ENCODE measurements at places on chromosomes 12 and 14.

- DNase-seq: no peak
Observed at GRCh38 chr12:68400226-68400829, 68.2 kb upstream of the MDM1 start.

DNA sequence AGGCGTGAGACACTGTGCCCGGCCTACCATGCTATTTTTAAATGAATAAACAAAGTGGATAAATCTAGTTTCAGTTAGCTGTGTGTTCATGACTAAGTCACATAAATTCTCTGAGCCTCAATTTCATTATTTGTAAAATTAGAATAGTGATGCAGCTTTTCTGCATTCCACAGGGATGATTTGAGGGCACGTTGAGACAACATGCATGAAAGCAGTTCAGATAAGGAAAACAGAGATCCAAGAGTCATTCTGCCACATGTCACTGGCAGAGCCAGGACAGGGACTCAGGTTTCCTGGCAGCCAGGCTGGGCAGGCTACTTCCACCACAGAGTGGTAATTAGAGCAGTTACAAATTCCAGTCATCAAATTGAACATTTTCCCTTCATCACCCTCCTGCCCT is 2.9 kb upstream of the PPP4R4 start:
- DNase-seq: no peak

GRCh38 chr12:88562846-88563582 is 17.3 kb downstream of the KITLG start:
- DNase-seq: no peak

DNA sequence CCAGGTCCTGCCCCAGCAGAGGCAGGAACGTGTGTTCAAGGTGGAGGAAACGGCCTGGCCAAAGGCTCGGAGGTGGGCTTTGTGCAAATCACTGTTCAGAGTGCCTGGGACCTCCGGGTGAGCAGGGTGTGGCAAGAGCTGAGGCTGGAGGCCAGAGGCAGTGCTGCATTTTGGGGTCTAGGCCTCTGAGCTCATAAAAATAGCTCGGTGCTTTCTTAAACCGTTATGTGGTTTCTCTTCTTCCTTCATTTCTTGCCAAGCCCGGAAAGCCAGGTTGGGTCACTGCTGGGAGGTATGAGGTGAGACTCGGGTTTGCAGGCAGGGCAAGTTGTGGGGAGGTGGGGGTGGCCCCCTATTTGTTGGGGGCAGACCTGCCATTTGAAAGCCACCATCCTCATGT is 178.8 kb upstream of the MYL2 start:
- no peak for DNase-seq

DNA sequence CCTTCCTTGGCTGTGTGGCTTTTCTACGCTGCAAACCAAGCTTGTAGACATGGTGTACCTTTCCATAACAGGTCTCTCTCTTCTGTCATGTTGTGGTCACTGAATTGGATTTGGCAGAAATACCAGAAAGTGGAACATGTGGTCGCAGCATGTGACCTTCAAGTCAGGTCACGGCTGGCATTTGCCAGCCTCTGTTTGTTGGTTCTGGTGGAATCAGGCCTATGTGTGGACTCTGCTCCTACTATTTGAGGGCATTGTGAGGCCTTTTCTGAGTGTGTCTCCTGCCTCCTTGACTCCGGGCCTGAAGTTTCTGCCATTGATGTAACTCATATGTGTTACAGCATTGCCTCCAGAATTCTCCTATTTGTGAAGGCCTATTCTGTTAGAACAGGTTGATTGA is 116.7 kb downstream of the CACNA1C start:
- no peak for DNase-seq

DNA sequence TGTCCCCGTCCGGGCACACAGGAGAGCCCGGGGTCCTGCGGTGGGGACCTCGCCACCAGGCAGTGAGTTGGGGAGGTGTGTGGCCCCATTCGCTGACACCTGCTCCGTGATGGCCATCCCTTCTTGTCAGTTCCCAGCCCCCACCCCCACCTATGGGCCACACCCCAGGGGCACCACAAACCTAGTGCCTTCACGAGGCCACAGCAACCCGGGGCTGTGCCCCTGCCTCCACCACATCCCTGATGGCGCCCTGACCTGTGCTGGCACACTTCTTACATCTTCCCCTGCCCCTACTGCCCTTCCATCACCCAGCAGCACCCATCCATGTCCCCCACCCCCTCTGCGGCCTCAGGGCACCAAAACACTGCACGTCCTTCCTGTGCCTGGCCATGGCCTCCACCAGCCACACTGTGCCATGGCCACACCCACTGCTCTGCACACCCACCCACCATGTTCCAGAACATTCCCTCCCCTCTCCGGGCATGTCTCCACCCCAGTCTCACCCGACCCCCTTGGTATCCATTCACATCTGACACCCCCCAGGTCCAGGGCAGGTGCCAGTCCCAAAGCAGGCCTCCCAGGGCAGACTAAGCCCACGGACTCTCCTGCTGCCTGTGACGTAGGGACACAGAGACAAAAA is 24.4 kb downstream of the JAG2 start:
- DNase-seq: no peak

DNA sequence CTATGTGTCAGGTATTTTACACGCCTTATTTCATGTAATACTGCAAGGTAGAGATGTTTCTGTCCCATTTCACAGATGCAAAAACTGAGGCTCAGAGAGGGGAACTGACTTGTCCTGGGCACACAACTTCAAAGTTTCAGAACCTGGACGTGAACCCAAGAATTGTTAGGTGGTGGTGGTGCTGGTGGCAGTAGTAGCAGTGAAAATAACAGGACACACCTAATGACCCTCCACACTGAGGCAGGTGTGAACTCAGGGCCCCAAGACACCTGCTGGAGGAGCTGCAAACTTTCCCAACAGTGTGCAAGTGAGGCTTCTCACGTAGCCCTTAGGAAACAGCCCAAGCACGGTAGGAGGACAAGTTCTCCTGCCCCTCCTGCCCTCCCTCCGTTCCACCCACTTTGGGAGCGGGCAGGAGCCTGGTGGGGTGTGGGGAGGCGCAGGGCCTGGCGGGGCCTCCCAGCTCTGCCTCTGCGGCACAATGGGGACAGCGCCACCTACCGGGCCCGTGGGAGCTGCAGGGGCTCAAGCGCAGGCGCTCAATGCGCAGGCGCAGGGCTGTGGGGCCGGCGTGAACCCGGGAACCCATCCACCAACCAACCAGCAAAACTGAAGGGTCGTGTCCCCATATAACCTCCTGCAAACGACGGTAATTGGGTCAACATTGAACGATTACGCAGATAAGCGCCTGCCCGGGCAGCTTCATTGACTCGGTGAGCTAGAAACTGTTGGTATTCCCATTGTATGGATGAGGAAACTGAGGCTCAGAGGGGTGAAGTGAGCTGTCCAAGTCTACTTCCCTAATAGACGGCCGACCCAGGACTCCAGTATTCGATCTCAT is 12.0 kb upstream of the TRPV4 start:
- DNase-seq: peak; percentile 92

- DNase-seq: no peak
Observed at GRCh38 chr12:7157391-7157790, 27.2 kb downstream of the CLSTN3 start.

- DNase-seq: no peak
Observed at GRCh38 chr14:99947695-99948094, 117.5 kb upstream of the EVL start.

- DNase-seq: no peak
Observed at GRCh38 chr14:93986955-93987354, 10.1 kb upstream of the CCDC197 start.

DNA sequence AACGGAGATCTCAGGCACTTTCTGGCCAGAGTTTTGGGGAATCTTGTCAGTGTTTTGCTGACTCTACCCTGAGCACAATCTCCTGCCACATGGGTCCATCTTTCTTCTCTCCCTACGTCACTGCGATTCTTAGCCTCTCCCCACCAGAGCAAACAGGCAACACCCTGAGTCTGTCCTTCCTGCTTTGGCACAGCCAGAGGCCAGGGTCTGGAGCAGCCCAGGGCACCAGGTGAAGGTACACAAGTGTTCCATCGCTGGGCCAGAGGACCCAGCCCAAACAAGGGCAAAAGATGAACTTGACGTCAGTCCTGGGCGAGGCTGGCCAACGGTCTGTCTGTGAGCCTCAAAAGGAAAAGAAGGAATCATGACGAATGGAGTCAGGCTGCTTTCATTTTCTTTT is 12.7 kb upstream of the CCDC177 start:
- DNase-seq: no peak

- no peak for DNase-seq
Observed at GRCh38 chr14:96400495-96400894, 8.6 kb downstream of the AK7 start.

GRCh38 chr14:104514156-104514848 is 65.3 kb upstream of the C14orf180 start:
- no peak for DNase-seq

DNA sequence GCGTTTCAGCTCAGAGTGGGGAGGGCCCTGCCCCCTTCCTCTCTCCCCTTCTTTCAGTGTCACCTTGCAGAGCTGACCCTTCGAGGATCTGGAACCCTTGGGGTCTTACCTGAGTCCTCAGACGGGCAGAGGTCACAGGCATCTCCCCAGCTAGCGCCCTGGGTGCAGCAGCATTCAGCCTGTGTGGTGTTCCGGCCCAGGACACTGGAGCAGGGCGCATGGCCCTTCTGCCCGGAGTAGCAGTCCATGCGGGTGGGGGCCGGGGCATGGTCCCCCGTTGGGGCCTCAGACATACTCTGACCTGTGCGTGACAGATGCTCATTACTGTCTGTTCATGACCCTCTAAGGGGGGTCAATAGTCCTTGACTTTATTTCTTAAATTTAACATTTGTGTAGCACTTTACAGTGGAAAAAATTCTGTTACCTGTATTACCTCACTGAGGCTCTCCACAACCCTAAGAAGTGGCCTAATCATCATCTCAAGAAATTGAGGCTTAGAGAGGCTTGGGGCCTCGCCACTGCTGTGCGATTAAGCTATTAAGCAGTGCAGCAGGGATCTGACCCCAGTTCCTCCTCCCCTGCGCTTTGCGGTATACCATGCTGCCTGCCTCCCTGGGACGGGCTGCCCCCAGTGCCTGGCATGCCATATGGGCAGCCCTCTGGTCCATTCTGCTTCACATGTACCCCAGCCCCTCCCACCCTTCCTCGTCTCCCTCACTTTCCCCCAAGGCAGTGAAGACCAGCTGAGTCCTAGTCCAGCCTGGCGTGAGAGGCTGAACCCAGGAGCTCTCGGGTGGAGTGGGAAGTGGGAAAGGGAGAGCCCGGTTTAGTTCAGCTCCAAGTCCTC is 11.5 kb downstream of the ISCA2 start:
- no peak for DNase-seq

GRCh38 chr12:15644700-15645099 is 144.5 kb downstream of the EPS8 start:
- DNase-seq: no peak

DNA sequence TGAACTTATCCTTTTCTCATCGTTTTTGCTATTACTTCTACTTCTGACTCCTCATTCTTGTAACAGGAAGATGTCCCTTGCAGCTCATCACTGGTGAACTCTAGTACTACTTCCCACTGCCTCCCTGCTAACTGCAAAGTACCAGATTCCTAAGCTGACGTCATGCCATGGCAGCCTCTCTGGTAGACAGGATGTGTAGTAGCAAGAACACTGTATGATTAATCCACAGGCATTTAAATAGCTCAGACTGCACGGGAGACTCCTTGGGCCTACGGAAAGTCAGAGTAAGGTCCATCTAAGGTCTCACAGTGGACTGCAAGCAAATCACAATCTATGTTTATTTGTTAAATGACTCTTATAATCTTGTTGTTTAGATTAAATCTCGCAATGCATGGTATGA is 43.5 kb downstream of the DNAI7 start:
- DNase-seq: no peak

DNA sequence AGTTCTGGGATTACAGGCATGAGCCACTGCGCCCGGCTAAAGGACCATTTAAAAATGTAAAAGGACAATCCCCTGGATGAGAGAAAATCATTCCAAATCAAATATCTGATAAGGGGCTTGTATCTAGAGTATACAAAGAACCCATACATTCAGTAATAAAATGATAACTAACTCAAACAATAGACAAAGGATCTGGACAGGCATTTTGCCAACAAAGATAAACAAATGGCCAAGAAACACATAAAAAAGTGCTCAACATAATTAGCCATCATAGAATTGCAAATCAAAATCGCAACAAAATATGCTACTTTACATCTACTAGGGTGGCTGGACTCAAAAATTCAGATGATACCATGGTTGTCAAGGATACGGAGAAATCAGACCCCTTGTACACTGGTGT is 8.5 kb upstream of the BICD1 start:
- DNase-seq: no peak

DNA sequence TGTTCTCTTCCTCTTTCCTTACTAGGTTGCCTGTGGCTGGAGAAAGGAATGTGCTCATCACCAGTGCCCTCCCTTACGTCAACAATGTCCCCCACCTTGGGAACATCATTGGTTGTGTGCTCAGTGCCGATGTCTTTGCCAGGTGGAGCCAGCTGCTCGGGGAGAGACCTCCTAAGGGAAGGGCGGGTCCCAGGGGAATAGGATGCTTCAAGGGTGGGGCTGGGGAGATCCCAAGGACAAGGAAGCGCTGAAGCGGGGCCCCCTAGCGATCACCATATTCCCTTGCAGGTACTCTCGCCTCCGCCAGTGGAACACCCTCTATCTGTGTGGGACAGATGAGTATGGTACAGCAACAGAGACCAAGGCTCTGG is 10.2 kb downstream of the MARS1 start:
- DNase-seq: no peak

- no peak for DNase-seq
Observed at GRCh38 chr12:113818833-113819232, 147.3 kb downstream of the RBM19 start.

- DNase-seq: no peak
Observed at GRCh38 chr14:36454599-36455240, 65.3 kb downstream of the NKX2-1 start.

GRCh38 chr14:67574806-67575205 is 25.3 kb downstream of the PIGH start:
- DNase-seq: no peak

Measured in GM12891 (cell line).